NCI-H2107 (cell line): ENCODE measurements at places on chromosomes 2 and 18.

DNA sequence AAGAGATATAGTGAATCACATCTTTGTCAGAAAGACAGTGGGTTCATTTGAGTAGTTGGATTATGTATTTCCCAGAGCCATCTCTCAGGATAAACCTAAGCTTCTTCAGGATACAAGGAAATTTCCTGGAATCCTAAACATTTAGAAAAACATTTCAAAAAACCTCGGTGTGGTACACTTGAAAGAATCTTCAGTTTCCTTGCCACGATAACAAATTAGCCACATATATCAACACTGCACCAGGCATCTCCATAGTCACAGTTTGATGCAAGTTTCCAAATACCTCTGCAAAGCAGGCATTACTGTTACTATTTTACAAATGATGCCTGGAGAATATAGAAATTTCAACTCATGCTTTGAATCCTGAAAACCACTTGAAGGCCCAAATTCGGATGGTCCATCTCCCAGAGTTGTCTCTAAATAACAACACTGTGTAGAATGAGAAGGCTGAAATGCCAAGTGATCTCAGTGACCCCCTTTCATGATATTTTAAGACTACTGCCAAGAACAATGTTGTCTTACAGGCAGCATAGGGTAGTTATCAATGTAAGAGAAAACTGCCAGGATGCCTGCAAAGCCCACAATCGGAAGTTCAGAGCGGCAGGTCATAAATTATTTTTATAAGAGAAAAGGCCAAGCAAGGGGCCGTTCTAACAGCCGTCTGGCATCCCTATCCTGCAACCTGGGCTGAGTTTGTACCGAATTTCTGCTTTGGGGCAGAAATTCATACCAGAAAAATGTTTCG, 307.9 kb downstream of the TXNL1 start:
- no peak for DNase-seq

DNA sequence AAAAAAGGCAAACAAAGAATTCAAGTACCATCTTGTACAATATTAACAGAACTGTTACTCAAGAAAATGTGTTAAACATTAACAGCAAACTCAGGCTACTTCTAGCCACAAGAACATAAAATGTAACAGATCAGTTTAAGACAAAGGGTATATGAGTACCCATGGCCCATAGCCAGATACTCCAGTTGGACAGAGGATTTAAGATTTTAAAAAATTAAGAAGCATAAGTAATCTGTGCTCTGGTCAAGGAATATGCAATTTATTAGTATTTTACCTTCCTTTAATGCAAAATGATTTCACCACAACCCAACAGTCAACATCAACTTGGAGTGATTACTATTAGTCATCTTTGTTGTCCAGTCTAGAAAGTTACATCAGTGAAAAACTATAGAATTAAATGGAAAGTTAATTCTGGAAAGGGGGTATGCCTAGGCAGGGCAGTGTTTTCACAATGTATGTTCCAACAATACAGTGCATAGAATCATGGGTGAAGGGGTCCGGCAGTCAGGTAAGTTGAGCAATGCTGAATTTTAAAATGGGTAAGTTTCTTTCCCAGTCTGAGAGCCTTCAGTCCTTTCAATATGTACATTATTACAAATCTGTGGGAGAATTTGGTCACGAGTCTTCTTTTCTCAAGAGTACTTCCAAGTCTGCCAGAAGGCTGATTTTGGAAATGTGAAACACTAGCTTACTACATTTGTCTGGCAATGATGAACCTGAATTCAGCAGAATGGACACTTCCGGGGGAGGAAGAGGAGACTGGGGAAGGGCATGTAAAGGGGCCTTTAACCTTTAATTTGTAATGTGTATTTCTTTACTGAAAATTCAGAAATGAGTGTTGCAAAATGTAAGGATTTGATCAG, 34.5 kb downstream of the SFT2D3 start:
- no peak for DNase-seq

- DNase-seq: no peak
Measured at GRCh38 chr18:40672590-40672989, 1282.4 kb upstream of the PIK3C3 start.

DNA sequence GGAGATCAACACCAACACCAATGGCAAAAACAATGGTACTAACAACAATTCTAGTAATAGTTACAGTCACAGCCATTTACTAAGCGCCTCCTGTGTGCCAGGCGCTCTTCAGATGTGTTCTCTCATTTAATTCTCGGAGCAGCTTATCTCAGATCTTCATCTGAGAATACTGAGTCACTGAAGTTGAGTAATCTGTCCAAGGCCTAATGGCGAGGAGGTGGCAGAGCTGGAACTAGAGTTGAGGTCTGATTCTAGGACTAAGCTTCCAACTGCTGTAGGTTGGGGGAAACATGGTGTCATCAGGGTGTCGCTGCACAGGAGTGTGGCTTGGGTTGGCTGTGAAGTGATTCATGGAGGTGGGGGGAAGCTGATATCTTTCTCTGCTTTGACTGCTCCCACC, 156.1 kb downstream of the DYSF start:
- DNase-seq: no peak

- DNase-seq: no peak
Measured at GRCh38 chr2:51084750-51085149, 52.8 kb upstream of the NRXN1 start.

DNA sequence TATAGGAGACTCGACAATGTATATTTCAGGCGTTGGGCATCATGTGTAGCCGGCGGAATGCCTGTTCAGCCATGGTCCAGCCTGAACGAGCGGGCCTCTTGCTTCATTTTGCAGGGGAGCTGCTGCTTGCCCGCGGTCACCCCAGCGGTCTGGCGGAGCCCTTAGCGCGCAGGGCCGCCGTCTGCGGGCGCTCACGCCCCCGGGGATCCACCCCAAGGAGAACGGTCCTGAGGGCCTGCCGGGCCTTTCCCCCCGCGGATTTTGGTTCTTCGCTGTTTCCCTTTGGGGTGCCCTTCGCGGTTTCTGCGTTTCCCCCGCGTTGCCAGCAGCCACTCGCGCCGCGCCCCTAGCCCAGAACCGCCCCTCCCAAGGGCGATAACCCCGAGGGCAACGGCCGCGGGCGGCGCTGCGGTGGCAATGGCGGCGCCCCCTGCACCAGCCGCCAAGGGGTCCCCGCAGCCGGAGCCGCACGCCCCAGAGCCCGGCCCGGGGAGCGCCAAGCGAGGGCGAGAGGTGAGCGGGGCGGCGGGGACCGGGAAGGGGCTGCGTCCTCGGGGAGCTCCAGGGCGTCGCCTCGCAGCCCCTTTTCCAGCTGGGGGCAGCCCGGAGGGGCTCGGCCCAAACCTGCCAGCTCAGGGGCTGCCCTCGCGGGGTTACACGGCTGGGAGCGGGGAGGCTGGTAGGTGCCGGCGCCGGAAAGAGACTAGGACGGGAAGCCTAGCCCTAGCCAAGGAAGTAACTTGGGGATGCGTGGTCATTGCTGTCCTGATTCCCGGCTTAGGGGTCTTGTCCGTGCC, at the start of gene MFSD2B:
MFSD2B (plus strand) TSS at position 406 of the 797 bp plus-strand sequence; CDS start at position 418, 12 bp downstream.
- DNase-seq: no peak
